ENCODE measurements at places on chromosomes 16 and 17. TPM values are rescaled to one million over a fixed set of nuclear protein-coding genes. Genes with fewer than 3 reads are reported as not detected.

SLC2A4 gene
- total RNA-seq: 79.1 TPM

ATP2C2 gene
- not detected for total RNA-seq

SPN gene
- 1.4 TPM for total RNA-seq

FN3K gene
- 49.9 TPM for total RNA-seq

PABPN1L gene
- not detected for total RNA-seq

CRK gene
- total RNA-seq: 37.0 TPM

SLFN12 gene
- 8.8 TPM for total RNA-seq

CA10 gene
- total RNA-seq: not detected

CX3CL1 gene
- total RNA-seq: 13.7 TPM

CCL13 gene
- 4.6 TPM for total RNA-seq

KLHL36 gene
- total RNA-seq: 35.8 TPM

MAP2K6 gene
- 7.4 TPM for total RNA-seq

NPIPA8 gene
- 0.68 TPM for total RNA-seq

EEF2K gene
- 32.0 TPM for total RNA-seq

ALOX12 gene
- total RNA-seq: 0.21 TPM

ITGB4 gene
- total RNA-seq: 26.9 TPM

SCIMP gene
- total RNA-seq: 3.1 TPM

PERCC1 gene
- total RNA-seq: not detected

CES2 gene
- total RNA-seq: 48.0 TPM

SNF8 gene
- total RNA-seq: 109 TPM

IL34 gene
- 1.4 TPM for total RNA-seq

HSF5 gene
- 0.10 TPM for total RNA-seq

SLC12A3 gene
- total RNA-seq: not detected

OR4D1 gene
- not detected for total RNA-seq

ERAL1 gene
- 29.0 TPM for total RNA-seq

KRTAP4-9 gene
- total RNA-seq: not detected

GLP2R gene
- total RNA-seq: 0.55 TPM

RND2 gene
- total RNA-seq: 1.6 TPM

CCL4L2 gene
- 0.56 TPM for total RNA-seq

SLC35G6 gene
- total RNA-seq: not detected

KIF1C gene
- 447 TPM for total RNA-seq

NEURL4 gene
- 38.8 TPM for total RNA-seq

NPIPB12 gene
- total RNA-seq: 22.1 TPM

SNX20 gene
- total RNA-seq: 2.0 TPM

CDR2L gene
- total RNA-seq: 13.8 TPM

DDX5 gene
- 549 TPM for total RNA-seq

PDPR gene
- total RNA-seq: 39.5 TPM

RBFOX1 gene
- total RNA-seq: 58.1 TPM

MPG gene
- total RNA-seq: 29.9 TPM

NBR1 gene
- total RNA-seq: 71.9 TPM

SOX8 gene
- 3.0 TPM for total RNA-seq

NOS2 gene
- total RNA-seq: 0.05 TPM

KRTAP4-4 gene
- not detected for total RNA-seq

PLXDC1 gene
- total RNA-seq: 18.0 TPM

SMIM5 gene
- total RNA-seq: 11.4 TPM

CAPN15 gene
- 25.8 TPM for total RNA-seq

KRT25 gene
- total RNA-seq: not detected

MMP25 gene
- 1.5 TPM for total RNA-seq

CLEC10A gene
- 6.6 TPM for total RNA-seq

CACNB1 gene
- total RNA-seq: 5.8 TPM

TPSD1 gene
- 0.91 TPM for total RNA-seq

CMTM2 gene
- not detected for total RNA-seq

CDK5RAP3 gene
- 62.6 TPM for total RNA-seq

HBQ1 gene
- total RNA-seq: not detected

CCL18 gene
- total RNA-seq: 10.2 TPM

KRT39 gene
- not detected for total RNA-seq

ABCA3 gene
- total RNA-seq: 12.4 TPM
